ENCODE measurements at places on chromosomes 12 and 14.

- no peak for DNase-seq
These were observed 6.3 kb downstream of the FRS2 start for GRCh38 chr12:69476276-69477017.

- no peak for DNase-seq
These were observed 8.8 kb downstream of the SERPINA1 start for GRCh38 chr14:94379291-94380224.

DNA sequence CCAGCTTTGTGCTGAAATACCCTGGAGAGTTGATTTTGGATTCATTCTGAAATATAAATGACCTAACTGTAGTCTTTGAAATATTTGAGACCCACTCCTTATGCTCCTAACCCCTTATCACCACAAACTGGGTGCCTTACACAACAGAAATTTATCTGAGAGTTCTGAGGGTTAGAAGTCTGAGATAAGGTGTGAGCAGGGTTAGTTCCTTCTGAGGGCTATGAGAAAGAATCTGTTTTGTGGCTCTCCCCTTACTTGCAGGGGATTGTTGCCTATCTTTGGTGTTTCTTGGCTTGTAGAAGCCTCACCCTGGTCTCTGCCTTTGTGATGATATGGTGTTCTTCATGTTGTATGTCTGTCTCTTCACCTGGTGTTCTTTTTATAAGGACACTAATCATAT lies 91.7 kb downstream of the DERA start:
- DNase-seq, result no peak

DNA sequence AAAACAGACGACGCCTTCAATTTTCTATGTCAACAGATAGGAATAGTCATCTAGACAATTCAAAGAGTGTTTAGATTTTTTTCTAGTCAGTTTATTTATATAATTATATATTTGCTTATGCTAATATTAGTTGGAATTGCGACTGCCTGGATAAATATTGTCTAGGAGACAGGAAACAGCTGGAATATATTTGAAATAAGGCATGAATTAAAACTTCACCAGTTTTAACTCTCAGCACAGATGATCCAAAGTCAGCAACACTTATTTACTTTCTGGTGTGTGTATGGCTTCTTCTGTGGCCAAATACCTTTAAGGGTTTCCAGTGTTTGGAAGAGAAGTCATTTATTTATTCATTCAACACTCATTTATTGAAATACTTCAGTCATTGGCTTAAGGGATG lies 1215.4 kb upstream of the USP15 start:
- DNase-seq, result no peak

GRCh38 chr14:77185093-77185465 lies 3.5 kb downstream of the TMEM63C start:
- no peak for DNase-seq

DNA sequence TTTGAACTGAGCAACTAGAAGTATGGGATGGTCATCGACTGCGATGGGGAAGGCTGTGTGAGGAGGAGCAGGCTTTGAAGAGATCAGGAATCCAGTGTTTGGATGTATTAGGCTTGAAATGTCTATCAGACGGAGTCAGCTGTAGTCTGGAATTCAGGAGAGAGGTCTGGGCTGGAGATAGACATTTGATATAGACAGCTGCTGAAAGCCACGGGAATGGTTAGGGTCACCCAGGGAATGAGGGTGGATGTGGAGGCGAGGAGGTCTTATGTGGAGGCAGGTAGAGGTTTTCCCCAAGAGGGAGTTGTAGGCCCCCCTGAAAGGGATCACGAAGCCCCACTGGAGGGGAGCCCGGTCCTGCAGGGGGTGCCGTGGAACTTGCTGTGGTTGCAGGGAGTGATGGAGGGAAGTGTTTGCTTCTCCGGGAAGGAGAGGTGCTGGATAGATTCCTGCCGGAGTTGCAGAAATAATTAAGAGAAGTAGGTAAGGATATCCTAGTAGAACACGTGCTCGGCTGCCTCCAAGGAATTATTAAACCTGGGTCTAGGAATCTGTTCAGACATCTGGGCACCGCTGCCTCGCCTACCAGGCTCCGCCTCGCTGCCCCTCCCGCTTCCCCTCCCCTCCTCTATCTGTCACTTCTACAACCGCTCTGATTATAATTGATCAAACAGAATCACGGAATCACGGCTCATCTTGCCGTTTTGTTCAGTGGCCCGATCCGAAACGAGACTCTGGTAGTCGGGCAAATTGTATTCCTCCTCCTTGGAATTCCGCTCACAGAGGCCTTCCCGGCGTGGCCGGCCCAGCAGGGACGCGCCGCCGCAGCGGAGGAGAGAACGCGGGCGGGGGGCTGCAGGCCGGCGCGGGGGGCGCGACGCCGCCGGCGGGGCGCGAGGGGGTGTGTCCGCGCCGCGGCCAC lies 826 bp upstream of the CACNA1C start:
- no peak for DNase-seq

GRCh38 chr14:75752086-75752485 lies 91.0 kb downstream of the TTLL5 start:
- no peak for DNase-seq
